ENCODE measurements at places on chromosomes 12 and 14. TPM values are rescaled to one million over a fixed set of nuclear protein-coding genes. Genes with fewer than 3 reads are reported as not detected.

DNA sequence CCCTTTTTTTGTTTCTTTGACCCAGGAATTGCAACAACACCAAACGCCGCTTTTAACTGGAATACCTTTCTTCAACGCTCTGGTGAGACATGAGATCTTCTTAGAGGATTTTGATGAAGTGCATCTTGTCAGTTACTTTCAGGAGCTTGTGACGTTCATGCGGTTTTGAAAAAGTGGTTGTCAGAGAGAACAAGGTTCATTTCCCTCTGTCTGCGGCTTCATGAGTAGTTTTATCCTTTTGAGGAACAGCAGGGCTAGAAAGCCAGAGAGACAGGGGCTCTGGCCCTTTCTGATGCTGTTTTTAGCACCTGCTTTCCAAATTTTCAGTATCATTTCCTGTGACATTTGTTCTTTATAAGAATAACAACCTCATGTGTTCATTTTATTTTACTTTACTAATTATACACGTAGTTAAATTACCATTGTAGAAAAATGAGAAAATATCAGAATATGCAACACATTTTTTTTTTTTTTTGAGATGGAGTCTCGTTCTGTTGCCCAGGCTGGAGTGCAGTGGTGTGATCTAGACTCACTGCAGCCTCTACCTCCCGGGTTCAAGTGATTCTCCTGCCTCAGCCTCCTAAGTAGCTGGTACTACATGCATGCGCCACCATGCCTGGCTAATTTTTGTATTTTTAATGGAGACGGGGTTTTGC lies 61.8 kb downstream of the GLT1D1 start:
- no peak for DNase-seq
- no peak overlapping the region for H3K27ac ChIP-seq
- no peaks in the 10 kb centered on the region for H3K4me1 ChIP-seq
- H3K4me3 ChIP-seq: no peak overlapping the region
- H3K27me3 ChIP-seq: no peaks in the 10 kb centered on the region
- no peaks in the 10 kb centered on the region for H3K36me3 ChIP-seq

DNA sequence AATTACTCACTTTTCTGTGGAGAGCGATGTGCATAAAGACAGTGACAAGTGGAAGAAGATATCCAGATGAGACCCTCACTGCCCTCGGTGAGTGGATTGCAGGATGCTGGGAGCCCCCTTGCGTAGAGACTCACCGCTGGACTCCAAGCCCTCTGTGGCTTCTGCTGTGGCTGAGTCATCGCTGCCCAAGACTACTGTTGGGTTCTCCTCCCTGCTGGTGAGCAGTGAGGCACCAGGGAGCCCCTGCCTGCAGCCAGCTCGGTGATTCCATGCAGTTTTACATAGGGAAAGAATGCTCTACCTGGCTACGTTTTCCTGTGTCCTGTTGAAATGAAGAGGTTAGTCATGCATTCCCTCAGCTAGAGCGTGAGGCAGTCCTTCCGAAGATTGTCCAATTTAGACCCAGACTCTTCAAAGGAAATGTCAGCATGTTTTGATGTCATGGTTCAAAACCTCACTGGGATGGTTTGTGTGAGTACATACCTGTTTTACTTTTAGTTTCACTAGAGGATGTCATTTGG lies 28.2 kb downstream of the TRAF3 start:
- no peaks in the 10 kb centered on the region for H3K36me3 ChIP-seq
- H3K4me1 ChIP-seq: no peaks in the 10 kb centered on the region

Gene SYCP3
- total RNA-seq: not detected

Gene EPYC
- not detected for total RNA-seq

Gene KRT5
- 0.66 TPM for total RNA-seq

Data from right lobe of liver (tissue), 6 donors.